ENCODE measurements at places on chromosomes 6 and 20.
A peak's percentile ranks its signal among the peaks of the same experiment; 100 is the strongest.

DNA sequence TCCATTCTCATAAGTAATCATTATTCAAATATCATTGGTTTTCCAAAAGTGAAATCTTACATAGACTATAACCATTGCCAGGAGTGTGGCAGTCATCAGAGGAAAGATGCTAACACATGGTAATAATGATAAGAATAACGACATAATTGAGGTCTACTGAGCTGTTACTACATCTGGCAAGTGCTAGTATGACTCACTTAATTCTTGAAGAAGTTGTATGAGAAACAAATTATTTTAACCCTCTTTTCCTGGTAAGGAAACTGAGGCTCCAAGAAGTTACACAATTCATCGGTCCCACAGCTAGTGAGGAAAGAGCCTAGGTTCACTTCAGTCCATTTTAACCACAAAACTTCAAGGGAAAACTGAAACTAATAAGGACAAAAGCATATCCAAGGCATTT lies 335.6 kb upstream of the BTBD3 start:
- DNase-seq: no peak

GRCh38 chr20:37530696-37531095 lies 3.0 kb upstream of the BLCAP start:
- DNase-seq: no peak

- no peak for DNase-seq
Measured at GRCh38 chr6:106527117-106527516, 102.2 kb downstream of the RTN4IP1 start.

- no peak for DNase-seq
Measured at GRCh38 chr6:119768201-119768600, 418.6 kb upstream of the MAN1A1 start.

DNA sequence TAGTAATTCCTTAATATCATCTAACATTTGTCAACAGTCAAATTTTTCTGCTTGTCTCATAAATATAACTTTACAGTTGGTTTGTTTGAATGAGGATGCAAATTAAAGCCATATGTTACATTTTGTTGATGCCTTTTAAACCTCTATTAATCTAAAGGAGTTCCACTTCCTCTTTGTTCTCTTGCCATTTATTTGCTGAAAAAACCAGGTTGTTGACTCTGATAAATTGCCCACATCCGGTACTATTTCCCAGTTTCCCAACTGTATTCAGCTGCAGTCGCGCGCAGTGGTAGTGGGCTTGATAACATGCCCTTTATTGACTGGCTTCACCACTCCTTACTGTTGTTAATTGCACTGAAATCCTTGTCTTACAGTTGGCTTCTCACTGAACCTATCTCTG lies 32.8 kb upstream of the SIRPB2 start:
- DNase-seq: no peak

GRCh38 chr6:5205035-5205507 lies 55.7 kb downstream of the LYRM4 start:
- DNase-seq: peak; percentile 61

DNA sequence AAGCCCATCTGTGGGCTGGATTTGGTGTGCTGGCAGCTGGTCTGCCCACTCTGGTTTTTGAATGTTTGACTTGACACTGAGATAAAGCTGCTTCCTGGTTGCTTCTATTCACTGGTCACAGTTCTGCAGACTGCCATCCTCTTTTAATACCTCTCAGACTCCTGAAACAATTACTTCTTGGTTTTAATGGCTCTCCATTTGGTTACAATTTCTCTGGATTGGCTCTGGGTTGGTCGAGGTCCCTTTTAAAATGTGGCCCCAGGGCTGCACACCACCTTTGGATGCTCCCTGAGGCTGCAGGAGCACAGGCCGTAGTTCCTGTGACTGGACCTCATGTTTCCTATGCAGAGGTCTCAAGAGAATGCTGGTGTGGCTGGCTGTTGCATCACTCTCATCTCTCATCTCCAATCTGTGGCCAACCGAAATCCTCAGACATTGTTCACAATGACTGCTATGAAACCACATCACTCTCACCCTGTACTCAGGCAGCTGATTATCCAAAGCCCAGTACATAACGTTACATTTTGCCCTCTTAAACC lies 98.5 kb downstream of the INSM1 start:
- no peak for DNase-seq

- no peak for DNase-seq
Measured at GRCh38 chr6:72417759-72418158, 204.1 kb upstream of the KCNQ5 start.

- DNase-seq: no peak
Measured at GRCh38 chr6:4574007-4574406, 202.2 kb upstream of the CDYL start.

DNA sequence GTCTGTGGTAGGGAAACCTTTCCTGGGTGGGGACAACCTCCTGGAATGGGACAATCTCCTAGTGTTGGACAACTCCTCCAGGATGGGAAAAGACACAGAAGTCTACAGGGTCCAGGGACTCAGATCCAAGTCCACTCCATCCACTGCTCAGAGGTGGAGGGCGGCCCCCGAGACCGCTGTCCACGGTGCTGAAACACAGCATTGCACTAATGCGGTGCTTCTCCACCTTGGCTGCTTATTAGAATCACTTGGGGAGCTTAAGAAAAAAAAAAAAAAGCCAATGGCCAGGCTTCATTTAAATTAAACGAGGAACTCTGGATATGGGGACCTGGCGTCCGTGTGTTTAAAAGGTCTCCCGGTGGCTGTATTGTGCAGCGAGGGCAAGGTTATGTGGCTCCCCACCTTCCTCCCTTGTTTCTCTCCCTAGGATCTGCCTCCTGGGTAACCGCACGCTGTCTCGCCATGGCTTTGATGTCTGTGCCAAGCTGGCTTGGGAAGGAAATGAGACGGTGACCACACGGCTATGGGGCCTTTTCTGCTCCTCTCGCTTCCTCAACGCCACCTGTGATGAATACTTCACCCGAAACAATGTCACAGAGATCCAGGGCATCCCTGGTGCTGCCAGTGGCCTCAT lies 12.0 kb downstream of the SLC12A5 start:
- no peak for DNase-seq

Data from globus pallidus (tissue), 1 donor.